Mesenteric fat pad (tissue), 1 donor: ENCODE measurements at places on chromosomes 2 and 18.

DNA sequence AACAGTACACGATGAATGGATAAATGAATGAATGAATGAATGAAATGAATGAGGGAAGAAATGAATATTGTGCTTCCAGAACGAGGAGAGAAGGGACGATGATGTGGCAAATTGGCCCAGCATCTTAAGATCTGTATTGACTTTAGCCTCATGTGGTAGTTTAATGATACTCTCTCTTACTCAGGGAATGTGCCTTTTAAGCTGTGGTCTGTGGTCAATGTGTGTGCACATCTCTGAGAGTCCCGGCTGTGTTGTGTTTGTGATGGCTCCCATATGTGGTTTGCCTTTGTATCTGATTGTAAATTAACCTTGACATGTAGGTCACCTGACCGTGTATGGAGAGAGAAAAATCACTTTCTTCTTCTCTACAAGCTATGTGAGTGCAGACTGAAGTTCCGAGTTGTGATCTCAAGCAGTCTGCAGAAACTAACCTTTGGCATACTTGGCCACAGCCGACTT is 91.2 kb downstream of the NEDD4L start:
- no peak for DNase-seq

GRCh38 chr2:181779288-181780021 is 99.1 kb upstream of the NEUROD1 start:
- DNase-seq = no peak

DNA sequence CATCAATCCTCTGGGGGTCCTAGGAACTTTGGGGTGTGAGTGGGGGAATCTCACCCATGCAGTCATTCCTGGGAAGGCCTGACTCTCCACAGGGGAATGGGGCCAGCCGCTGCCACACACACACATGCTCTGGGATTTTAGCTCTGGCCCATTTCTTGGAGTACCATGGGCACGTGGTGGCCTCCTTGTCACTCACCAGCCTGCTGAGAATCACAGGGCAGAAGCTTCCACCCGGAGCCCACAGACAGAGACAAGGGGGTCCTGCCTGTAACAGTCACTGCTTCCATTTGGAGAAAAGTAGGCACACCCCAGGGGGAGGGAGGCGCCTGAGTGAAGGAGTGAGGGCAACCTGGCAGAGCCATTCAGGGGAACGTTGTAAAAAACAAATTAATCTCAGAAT is 48.8 kb downstream of the TWIST2 start:
- DNase-seq = no peak

DNA sequence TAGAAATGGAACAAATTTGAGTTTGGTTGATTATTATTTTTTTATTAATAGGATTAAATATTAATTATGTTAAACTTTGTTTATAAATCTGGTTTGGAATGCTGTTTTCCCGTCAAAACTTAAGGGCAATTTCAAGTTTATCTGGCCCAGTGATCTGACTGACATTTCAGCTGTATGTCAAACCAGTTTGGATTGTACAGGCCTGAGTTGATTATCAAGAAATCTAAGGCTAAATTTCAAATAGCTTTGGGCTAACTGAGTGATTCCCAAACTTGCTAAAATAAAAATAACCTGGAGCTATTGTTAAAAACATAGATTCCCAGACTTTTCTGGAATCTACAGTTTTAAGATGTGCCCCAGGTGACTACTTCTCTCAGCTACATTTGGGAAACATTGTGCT is 65.9 kb upstream of the SPOPL start:
- DNase-seq = no peak

DNA sequence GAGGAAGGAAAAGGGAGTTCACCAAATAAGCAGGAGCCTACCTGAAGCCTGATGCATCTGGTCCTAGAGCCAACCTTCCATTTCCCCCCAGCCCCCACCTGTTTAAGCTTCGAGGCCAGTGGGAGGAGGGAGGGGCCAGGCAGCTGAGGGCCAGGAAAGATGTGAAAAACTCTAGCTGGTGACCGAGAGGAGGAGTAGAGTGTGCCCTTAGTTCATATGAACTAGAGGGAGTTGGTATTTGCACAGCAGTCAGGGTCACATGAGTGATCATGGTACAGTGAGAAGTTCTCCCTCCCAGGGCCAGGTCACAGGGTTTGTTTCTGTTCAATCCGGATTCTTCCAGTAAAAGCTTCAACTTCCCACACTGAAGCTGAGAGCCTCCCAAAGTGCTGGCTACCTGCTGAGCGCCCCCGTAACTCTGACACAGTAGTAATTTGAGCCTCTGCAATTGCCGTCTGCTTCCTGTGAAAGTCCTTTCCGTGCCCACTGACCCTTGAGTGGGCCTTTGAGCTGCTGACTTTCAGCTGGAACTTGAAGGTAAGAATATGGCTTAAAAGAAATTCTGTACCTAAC is at the start of gene SULT1C2:
TSS of gene SULT1C2 (plus strand) at position 362 of the 573 bp plus-strand sequence. CDS start 4,773 bp downstream, outside the sequence.
- no peak for DNase-seq

DNA sequence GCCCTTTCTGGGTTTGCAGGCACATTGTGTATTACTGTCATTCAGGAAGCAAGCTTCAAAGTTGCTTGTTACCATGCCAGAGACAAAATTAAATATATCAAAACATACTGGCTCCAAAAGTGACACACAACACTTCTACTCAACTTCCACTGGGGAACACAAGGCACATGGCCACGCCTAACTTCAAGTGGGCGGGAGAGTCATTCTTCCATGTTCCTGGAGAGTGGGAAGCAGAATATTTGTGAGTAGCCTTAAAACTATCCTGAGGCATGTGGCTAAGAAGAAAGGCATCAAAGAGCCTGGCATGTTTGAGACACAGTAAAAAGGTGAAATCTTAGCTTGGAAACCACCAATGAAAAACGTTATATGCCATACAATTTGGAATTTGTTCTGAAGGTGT is 90.5 kb upstream of the TACR1 start:
- DNase-seq = no peak

GRCh38 chr2:127410871-127411652 is 7.2 kb upstream of the PROC start:
- no peak for DNase-seq

- no peak for DNase-seq
These were observed 110.1 kb downstream of the ZNF385B start for GRCh38 chr2:179751163-179751809.

- no peak for DNase-seq
These were observed 10.5 kb downstream of the GDF7 start for GRCh38 chr2:20677301-20678085.

GRCh38 chr2:64727013-64727767 is 73.5 kb upstream of the SERTAD2 start:
- no peak for DNase-seq

DNA sequence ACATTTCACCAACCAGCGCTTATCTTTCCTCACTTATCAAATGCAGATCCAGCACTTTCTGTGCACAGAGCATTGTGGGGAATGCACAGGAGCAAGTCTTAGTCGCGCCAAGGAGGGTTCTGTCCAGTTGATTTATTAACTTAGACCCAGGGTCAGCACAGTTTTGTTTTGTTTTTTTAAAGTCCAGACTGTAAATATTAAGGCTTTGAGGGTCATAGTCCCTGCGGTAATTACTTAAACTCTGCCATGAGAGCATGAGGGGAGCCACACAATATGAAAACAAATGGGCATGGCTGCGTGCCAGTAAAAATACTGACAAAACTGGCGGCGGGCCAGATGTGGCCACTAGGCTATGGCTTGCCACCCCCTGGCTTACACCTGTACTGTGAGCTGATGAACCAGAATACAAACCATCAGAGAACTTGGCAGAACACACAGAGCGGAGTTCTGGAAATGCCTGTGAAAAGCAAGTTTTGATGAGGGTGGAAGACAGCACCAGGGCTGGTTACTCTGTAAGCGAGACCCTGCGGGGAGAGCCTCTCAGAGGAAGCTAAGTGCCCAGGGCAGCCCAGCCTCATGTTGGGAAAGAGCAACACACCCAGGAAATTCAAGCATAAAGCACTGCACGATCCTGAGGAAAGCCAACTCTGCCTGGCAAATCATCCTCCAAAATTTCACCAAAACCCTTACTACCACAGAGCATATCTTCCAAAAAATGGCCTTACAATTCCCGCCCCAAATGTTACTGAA is 43.6 kb downstream of the L3MBTL4 start:
- no peak for DNase-seq

DNA sequence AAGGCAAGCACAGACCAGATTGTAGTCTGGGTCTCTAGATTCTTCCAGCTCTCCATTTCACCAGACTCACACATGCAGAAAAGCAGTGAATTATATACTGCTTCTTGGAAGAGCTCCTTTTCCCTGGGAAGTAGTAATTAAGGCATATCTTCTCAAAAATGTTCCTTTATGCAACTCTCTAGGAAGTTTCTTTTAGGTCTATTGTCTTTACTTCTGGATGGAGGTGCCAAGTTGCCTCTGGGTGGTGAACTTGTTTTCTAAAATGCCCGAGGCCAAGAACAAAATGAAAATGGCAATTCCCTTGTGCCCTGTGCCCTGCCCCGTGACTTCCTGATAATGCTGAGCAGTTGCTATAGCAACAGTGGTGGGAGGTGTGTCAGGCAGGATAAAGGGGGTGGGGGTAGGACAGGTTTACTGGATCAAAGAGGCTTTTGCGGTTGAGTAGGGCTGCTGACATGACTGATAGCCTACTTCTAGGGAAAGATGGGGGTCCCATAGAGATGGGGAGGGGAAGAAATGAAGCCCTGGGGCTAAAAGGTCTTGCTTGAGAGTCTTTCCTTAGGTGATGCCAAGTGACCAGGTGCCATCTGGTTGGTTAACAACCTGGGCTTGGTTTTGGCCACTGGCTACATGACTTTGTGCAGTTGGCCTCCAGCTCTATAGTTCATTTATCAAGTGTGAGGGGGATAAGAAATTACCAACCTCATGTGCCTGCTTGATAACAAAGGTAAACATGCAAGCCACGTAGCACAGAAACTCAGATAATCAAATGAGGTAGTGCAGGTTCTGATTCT is 11.8 kb downstream of the IGFBP2 start:
- DNase-seq = no peak

DNA sequence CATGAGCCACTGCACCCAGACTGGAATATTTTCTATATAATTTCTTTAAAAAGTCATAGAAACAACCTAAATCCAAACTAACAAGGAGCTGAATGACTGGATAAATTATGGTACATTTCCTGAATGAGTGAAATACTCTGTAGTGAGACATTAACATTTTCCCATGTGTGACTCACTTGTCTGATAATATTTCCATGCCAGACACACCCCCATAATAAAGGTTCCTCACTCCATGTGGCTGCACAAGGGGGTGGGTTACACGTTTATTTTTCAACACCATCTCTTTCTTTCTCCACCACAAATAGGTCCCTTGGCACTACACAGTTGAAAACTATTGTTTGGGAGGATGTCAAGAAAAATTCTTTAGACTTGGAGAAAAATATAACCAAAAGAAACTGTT is 266.3 kb upstream of the LYPD1 start:
- no peak for DNase-seq

- no peak for DNase-seq
These were observed 5.6 kb downstream of the TANK start for GRCh38 chr2:161165811-161166210.

DNA sequence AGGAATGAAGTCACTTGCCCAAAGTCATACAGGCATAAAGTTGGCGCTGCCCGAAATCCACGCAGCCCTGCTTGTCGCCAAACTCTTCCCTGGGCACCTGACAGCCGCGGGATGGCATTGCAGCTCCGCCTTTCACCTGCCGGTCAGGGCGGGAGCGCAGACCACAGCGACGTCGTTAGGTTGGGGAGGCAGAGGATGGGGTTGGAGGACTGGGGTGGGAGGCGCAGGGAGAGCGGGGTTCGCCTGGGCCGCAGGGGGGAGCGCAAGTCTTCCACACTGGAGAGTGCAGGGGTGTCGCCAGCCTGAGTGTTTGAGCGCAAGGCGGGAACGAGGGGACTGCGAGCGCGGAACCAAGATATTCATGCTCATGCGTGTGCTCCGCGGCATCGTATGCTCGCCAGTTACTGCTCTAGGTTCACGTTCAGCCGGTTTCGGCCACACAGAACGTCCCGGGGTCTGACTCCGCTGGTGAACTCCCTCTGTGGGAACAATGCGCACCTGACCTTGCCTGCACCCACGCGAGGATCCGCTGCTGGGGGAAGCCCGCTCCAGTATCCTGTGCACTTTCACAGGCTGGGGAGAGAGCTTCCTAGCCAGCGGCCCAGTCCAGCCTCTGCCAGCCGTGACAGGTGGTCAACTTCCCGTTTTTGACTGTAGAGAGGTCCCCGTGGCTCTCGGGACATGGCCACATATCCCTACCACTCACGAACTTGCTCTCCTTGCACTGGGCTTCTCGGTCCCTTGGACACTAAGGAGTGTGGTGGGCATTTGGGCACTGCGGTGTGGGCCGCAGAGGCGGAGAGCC is 767 bp upstream of the NPPC start:
- peak; percentile 86 for DNase-seq

- DNase-seq = no peak
These were observed 421.3 kb upstream of the NXPH2 start for GRCh38 chr2:139201516-139201915.

DNA sequence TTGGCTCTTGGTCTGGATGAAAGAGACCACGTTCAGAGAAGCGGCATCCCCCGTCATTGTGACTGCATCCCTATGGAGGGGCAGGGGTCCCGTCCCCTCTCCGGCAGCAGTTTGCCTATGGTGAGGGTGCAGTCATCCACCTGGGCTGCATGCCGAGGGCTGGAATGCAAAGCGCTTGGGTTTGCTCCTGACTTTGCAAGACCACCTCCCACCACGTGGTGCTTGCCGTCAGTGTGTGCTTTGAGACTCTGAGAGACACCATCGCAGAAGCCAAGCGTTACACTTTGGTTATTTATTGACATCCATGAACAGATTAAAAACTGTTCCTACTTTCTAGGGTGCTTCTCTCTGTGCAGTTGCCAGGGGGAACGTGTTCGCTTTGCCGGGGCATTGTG is 59.5 kb downstream of the SH3RF3 start:
- peak; percentile 82 for DNase-seq

GRCh38 chr2:192286093-192286701 is 91.5 kb upstream of the TMEFF2 start:
- no peak for DNase-seq

DNA sequence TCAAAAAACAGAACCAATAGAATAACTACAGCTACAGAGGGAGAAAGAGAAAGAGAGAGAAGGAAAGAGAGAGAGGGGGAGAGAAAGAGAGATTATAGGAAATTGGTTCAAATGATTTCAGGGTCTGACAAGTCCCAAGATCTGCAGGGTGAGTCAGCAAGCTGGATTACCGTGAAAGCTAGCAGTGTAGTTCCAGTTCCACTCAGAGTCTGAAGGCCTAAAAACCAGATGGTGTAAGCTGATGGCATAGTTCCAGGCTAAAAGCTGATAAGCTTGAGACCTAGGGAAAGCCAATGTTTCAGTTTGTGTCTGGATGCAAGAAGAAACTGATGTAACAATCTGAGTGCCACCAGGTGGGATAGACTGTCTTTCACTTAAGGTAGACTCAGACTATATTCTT is 397.7 kb downstream of the TRIB2 start:
- no peak for DNase-seq

- no peak for DNase-seq
These were observed 247.5 kb upstream of the LRATD1 start for GRCh38 chr2:14385043-14385442.

- no peak for DNase-seq
These were observed 16.8 kb downstream of the ASXL3 start for GRCh38 chr18:33594799-33595198.

GRCh38 chr2:222554517-222554916 is 101.4 kb downstream of the FARSB start:
- no peak for DNase-seq
